H9 (cell line): ENCODE measurements at places on chromosomes 11 and 22.
A peak's percentile ranks its signal among the peaks of the same experiment; 100 is the strongest.

DNA sequence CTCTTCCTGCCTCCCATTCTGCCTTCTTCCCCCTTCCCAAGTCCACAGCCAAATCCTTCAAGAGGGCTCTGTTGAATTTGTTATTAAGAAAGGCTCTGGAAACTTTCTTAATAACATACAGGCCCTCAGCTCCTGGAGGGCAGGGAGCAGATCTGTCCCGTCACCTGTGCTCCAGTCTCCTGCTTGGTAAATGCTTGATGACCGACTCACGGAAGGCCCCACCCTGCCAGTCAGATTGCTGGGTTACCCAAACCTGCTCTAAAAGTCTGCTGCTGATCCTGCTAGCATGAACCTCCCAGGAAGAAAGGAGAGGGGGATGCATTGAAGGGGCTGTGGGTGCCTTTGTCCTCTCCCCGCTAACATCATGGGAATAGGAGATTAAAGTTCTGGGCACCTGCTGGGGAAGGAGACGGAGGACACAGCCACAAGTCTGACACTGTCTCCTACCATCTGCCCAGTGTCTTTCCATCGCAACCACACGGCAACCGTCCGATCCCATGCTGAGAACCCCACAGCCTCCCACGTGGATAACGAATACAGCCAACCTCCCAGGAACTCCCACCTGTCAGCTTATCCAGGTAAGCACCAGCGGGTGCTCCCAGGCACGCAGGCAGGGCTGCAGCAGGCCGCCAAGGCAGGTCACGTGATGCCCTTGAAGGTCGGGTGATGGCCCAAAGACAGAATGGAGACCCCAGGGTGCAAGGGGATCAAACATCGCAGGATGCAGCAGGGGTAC is 22.5 kb downstream of the CD5 start:
- DNase-seq: no peak

DNA sequence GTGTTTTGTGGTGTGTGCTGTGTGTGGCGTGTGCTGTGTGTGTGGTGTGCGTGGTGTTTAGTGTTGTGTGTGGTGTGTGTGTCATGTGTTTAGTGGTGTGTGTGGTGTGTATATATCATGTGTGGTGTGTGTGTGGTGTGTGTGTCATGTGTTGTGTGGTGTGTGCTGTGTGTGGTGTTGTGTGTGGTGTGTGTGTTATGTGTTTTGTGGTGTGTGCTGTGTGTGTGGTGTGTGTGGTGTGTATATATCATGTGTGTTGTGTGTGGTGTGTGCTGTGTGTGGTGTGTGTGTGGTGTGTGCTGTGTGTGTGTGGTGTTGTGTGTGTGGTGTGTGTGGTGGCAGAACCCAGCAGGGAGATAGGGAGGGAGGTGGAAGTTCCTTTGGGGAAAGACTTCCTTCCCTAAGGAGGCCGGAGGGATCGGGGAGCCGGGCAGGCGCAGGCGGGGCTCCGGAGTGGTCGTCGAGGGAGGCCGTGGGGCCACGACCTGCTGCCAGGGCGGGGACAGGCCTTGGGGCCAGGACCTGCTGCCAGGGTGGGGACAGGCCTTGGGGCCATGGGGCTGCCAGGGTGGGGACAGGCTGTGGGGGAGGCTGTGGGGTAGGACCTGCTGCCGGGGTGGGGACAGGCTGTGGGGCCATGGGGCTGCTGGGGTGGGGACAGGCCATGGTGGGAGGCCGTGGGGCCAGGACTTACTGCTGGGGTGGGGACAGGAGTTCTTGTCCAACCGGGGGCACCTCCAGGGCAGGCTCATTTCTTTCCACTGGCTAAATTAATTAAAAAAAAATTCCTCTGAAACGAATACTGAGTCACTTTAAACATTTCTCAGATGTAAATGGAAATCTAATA is 15.2 kb downstream of the PIM3 start:
- DNase-seq: peak; percentile 60

GRCh38 chr11:107741044-107741823 is 29.4 kb upstream of the SLN start:
- DNase-seq: no peak

DNA sequence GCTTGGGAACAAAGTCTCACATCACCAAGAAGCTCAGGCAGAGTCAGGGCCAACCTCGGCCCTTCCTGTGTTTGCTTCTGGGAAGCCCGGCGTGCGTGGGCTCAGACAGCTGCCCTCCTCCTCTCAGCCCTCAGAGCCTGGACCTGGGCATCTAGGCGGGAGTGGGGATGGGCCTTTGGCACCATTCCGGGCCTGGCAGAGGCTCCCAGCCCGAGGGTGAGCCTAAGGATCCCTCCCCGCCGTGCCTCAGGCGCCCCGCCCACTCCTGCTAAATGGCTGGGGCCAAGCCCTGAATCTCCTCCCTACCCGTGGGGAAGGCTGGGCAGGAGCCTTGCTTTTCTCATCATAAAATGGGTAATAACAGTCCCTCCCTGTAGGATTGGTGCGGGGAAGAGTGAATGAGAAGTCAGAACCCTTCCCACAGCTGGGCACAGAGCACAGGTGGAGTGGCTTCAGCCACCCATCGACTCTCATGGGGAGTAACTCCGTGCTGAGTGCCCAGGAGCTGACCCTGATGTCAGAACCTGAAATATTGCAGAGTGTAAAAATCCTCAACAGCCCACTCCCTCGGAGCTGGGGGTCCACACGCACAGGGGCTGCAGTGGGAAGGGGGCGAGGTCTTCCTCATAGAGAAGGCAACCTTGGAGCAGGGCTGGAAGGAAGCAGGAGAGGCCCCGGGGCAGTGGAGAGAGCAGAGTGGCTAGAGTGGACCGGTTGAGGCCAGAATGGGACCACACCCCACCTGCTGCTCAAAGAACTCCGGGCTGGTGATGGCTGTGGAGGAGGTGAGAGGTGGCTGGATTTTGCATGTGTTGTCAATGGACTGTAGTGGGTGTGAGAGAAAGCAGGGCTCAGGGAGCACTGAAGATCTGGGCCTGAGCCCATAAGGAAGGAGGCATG is 18.8 kb upstream of the CDKN1C start:
- no peak for DNase-seq

DNA sequence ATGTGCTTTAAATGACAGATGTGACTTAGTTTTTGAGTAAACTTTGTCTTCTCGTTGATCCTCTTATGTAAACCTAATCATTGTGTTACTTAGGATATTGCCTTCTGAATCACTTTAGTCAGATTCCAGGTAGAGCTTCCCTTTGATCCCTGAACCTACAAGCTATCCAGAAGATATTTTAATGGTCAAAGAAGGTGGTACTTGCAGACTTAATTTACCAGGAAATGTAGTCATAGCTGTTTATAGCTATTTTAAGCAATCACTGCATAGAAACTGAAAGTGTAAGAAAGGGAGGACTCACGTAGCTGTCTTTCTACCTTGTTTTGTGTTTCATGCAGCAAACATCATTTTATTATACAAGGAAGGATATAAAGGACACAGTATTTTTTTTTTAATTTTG is 189.5 kb downstream of the DDX10 start:
- DNase-seq: no peak

DNA sequence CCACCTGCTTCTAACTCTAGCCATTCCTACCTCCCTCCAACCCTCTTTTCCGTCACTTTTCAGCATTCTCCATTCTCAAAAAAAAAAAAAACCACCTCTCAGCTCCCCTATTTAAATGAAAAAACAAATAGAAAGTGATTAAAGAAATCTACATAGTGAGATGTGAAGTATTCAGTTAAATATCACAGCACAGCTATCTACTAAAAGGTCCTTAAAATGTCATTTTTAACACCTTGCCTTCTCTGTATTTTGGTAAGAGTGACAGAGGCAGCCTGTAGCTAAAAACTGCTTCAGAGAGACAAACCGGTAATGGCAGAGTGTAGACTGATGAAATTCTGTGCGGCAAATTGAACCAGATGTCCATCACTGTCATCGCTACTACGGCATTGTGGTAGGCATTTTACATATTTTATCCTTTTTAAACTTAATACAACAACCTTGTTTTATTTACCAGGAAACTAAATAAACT is 346 bp upstream of the ALG9 start:
- no peak for DNase-seq

GRCh38 chr22:45009606-45010531 is at the start of gene PHF21B:
Gene PHF21B, minus strand, starts transcription at chr22:45010005. Its CDS starts 456 bp downstream, at chr22:45009549.
- peak; percentile 82 for DNase-seq

DNA sequence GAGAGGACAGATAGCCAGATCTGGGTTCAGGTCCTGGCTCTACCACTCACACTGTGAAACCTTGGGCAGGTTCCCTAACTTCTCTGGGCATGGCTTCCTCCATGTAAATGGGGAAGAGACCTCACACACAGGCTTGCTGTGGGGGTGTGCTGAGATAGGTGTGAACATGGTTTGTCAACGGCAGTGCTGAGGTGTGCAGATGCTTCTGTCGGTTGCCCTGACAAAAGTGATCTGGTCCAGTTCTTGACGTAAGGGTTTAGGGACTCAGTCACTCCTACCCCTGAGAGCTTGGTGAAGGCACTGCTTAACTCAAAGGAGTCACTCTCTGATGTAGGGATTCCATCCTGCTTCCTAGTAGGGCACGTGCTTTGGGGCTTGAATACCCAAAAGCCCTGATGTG is 2.0 kb downstream of the C1QTNF4 start:
- DNase-seq: no peak

DNA sequence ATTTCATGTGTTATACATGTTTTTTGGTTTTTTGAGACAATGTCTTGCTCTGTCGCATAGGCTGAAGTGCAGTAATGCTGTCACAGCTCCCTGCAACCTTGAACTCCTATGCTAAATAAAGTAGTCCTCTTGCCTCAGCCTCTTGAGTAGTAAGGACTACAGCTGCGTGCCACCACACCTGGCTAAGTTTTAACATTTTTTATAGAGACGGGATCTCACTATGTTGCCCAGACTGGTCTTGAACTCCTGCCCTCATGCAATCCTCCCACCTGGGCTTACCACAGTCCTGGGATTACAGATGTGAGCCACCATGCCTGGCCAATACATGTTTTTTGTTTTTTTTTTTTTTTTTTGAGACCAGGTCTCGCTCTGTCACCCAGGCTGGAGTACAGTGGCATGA is 33.9 kb downstream of the SWAP70 start:
- no peak for DNase-seq

GRCh38 chr11:68273026-68273738 is 1.4 kb upstream of the C11orf24 start:
- peak; percentile 17 for DNase-seq

DNA sequence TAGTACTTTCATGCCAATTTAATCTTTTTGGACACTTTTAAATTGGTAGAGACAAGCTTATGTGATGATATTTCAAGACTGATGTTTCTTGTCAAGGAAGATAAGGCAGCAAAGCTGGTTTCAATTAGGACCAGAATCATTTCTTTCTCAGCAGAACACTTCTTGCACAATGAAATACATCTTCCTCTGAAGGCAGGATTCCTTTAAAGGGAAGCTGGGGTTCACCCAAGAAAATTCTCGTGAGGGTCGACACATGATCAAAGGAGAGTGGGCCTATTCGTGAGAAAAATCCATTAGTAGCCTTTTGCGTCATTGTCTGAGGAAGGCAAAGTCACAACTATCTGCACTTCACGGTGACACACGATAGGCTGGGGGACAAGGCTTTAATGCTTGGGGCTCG is 17.6 kb downstream of the TTC12 start:
- no peak for DNase-seq

DNA sequence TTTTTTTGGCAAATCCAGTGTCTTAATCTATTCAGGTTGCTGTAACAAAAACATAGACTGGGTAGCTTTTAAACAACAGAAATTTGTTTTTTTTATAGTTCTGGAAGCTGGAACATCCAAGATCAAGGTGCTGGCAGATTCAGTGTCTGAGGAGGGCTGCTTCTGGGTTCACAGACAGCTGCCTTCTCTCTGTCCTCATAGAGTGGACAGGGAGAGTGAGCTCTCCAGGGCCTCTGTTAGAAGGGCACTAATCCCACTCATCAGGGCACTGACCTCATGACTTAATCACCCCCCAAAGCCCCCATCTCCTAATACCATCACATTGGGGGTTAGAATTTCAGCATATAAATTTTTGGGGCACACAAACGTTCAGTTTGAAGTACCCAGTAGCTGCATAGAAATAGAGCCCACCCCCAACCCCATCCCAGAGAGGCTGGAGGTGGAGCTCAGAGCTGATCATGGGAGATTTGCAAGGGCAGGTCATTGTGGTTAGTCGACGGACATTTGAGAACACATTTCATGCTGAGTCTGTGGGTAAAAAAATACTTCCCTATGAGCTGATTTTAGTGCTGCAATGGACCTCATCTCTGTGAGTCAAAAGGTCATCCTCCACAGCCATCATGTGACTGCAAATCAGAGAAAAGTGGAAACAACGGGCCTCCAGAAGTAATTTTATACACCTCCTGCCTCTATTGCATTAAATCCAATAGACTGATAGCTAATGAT is 203.1 kb upstream of the CADM1 start:
- DNase-seq: no peak

- peak; percentile 69 for DNase-seq
These were observed 23.9 kb downstream of the FADD start for GRCh38 chr11:70226967-70227366.

DNA sequence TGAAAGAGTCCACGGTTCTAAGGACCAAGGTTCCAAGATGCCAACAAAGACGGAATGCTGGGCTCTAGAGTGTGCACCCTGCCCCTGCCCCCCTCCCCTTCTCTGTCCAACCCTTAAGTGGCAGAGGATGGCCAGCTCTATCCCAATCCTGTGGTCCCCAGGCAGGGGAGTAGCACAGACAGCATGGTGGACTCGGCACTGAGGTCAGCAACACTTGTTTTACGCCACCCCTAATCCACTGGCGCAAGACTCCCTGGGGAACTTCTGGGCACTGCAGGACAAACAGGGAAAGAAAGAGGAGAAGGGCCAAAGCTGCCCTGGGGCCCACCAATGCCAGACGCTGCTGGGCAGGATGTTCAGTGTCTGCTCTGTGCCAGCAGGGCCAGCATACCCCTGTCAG is 18.9 kb downstream of the GDPD5 start:
- DNase-seq: no peak

DNA sequence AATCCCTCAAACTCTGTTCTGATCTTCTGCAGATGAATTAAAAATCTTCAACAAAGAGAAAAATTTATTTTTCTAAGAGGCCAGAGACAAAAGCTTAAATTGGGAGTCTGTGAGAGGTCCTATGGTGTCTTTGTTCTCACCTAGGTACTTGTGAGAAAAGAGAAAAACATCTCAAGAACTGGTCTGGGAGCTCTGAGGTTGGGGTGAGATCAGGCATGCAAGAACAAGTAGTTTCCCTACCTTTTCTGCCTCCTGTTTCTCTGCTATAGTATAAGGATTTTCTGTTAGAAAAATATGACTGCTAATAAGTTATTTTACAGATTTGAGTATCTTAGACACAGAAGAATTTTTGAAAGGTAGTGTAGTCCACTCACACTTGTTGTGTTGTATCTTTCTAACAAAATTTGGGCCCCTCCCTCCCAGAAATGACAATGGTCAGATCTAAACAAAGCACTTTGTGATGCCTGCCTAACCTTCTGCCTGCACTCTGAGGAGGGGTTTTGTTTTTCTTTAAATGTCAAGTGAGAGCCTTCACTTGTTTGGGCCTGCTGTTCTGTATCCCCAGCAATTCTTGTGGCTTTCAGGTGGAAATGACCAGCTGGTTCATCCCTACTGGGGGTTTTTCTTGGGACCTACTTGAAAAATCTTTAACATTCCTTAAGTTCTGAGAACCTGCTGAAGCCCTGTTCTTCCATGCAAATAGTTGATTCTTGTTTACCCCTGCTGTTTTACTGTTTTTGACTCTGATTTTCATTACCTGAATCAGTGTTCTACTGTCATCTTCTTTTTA is 13.6 kb upstream of the OR51S1 start:
- peak; percentile 69 for DNase-seq
